ENCODE measurements at places on chromosomes 16 and 17.

GRCh38 chr16:946048-946395, 24.8 kb downstream of the LMF1 start:
- DNase-seq = no peak

GRCh38 chr17:35460354-35460851, 11.8 kb upstream of the SLFN13 start:
- DNase-seq = no peak

DNA sequence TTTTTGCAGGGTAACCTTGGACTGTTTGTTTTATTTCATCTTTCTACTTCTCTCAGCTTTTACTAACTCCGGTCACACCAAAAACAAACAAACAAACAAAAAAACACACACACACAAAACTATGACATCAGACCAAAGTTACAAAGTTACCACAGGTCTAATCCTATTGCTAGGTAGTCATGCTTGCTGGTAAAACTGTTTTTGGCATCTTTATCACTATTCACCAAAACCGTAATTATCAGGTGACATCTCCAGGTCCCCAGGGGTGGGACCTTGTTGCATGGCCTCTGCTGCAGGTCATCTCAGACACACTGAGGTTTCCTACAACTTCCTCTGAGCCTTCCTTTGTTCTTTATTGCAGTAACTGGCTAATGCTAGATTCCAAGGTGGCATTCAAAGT, 162.3 kb downstream of the ABCA8 start:
- no peak for DNase-seq

DNA sequence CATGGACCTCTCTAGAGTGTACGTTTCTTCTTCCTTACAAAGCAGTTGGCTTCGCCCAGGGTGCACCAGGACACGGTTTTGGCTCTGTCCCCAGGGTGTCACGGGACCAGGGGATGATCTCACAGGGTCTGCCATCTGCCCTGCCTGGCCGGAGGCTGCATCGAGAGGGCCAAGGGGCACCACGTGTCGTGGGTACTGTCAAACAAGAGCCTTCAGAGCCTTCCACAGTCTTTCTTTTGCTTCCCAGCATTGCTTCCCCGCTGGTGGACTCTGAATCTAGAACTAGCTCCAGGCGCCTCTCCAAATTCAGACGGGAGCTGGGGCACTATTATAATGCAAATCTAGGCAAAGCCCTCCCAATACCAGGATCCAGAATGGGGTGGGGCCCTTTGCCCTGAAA, 47.9 kb downstream of the MAPT start:
- DNase-seq = no peak

- DNase-seq = no peak
Observed at GRCh38 chr16:68383858-68384257, 64.5 kb downstream of the SMPD3 start.

DNA sequence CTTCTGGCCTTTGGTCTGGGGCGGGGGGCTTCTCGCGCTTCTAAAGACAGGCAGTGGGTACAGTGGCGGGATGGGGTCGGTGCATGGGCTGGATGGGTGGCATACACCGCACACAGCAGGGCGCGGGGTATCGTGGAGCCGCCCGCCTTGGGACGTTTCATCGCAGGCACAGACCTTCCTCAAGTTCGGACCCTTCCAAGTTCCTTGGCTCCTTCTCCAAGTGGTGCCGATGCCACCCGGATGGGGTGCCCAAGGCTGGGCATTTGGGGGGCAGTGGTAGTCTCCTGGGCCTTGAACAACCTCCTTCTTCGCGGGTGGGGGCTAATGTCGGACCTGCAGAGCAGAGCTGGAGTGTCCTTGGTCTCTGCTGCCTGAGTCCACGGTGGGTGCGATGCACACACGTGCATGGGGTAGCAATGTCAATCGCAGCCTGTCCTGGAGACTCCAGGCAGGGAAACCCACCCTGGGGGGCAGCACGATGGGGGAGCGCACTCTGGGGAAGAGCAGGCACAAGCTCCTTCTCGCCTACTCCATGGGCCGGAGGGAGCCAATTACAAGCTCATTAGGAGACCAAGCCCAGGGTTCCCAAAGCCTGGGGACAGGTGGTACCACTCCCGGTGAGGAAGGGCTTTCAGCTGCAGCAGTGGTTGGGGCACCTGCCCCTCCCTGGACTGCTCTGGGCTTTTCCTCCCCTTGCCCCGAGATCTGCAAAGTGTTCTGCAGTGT, 686 bp upstream of the MTSS2 start:
- no peak for DNase-seq

DNA sequence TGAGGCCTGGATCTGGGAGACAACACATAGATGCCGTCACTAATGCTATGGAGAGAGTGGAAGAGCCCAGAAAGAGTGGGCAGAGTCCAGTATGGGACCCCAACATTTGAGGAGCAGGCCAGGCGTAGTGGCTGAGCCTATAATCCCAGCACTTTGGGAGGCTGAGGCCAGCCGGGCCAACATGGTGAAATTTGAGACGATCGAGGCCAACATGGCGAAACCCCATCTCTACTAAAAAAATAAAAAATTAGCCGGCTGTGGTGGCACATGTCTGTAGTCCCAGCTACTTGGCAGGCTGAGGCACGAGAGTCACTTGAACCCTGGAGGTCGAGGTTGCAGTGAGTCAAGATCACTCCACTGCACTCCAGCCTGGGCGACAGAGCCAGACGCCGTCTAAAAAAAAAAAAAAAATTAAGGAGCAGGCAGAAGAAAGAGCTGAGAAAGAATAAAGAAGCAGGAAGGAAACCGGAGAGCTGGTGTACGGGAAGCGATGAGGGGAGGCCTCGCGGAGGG, 6.0 kb upstream of the DNAI2 start:
- DNase-seq = no peak

GRCh38 chr17:59353106-59353854, 21.8 kb downstream of the YPEL2 start:
- no peak for DNase-seq

DNA sequence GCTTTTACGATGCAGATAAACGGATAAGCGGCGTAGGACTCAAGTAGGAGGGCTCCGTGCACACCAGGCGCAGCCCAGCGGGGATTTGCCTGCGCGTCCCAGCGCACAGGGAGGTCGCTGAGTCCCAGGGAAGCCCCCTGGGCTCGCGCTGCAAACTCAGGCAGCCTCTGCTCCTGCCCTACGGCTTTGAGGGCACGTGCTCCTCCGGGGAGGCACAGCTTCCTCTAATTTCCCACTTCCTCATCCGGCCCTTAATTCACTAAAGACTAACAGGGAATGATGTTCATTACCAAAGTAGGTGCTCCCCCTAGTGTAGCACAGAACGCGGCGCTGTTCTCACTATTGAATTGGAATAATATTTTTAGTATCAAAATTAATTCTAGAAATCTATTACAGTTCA, 825.4 kb downstream of the KCNJ18 start:
- DNase-seq = no peak

GRCh38 chr16:4176906-4177417, 60.7 kb upstream of the ADCY9 start:
- DNase-seq = peak; percentile 17

GRCh38 chr17:61465550-61466237, 13.5 kb downstream of the TBX4 start:
- no peak for DNase-seq

DNA sequence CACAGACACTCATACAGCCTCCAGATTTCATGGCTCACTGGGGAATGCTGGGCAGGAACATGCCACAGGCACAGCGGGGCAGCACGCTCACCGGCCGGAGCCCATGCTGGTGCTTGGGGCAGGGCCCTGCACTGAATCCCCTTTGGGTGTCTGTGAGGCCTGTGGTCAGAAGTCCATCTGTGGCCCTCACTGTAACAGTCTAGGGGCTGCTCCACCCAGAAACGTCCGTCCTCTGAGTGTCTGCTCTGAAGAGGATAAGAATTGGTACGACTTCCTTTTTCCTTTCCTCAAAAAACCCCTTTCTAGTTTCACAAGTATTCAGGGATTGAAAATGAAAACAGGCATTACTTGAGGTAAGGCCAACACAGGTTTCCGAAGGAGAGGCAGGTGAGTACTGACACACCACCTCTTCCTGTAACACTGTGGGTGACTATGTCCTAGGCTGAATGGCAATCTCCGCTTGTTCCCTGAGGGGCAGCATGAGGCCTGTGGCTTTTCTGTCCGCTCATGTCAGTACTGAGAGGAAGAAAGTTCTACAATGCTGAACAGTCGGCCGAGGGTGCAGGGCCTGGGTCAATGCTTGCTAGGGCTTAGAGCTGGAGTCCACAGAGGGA, 42.5 kb downstream of the TMEM11 start:
- no peak for DNase-seq

DNA sequence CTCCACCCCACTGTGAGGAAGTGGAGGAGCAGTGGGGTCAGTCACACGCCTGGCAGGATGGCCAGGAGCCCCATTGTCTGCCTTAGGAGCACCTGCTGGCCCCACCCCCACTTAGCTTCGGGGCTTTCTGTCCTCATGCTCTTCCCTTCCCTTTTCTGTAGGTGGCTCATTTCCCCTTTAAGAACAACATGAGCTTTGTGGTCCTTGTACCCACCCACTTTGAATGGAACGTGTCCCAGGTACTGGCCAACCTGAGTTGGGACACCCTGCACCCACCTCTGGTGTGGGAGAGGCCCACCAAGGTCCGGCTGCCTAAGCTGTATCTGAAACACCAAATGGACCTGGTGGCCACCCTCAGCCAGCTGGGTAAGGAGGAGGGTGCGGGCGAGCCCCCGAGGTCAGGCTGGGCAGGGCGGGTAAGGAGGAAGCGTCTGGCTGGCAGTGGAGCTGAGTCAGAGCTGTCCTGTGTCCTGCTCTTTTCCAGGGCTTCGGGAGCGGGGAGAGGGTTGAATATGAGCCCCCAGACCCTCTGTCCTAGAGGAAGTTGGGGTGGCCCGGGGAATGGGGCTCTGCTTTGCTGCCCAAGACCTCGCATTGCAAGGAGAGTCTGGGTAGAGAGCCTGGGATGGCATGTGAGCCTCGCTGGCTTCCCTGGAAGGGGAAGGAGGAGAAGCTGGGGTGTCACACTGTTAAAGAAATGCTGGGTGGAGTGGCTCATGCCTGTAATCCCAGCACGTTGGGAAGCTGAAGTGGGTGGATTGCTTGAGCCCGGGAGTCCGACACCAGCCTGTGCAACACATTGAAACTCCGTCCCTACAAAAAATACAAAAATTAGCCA, 9.2 kb upstream of the SERPINF1 start:
- no peak for DNase-seq

DNA sequence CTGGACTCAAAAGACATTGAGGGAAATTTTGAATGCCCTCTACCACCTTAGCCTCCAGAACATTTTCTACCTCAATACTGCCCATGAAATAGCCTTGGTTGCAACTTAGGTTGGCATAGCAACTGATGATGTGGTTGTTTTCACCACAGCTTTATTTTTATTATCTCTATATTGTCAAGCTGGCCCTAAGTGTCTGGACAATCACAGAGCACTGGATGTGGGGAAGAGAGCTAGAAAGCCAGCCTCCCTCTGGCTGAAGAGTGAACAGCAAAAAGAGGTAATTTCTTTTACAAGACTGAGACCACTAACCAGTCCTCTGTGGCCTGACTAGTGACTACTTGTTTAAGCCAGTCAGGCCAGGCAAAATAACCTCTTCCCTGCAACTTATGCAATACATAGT, 159.6 kb downstream of the HS3ST2 start:
- DNase-seq = no peak

DNA sequence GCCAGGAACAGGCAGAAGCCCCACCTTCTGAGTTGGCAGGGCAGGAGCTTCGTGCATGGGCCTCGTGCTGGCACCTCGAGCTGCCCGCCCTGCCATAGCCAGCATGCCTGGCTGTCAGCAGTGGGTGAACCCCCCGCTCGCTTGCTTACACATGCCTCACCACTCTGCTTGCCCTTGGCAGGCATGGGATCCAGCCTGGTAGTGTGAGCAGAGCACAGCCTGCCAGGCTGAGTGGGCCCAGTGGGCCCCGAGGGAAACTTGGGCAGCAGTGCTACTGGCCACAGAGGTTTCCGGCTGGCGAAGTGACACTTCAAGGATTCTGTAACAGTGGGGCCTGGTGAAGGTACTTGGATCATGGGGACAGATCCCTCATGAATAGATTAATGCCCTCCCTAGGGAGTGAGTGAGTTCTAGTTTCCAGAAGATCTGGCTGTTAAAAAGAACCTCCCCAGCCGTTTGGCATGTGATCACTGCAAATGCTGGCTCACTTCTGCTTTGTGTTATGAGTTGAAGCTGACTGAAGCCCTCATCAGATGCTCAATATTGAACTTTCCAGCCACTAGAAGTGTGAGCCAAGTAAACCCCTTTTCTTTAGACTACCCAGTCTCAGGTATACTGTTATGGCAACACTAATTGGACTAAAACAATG, 114.7 kb downstream of the BCAS3 start:
- DNase-seq = no peak

- DNase-seq = no peak
Observed at GRCh38 chr17:1518410-1518809, 2.0 kb upstream of the INPP5K start.

- no peak for DNase-seq
Observed at GRCh38 chr17:83125515-83126274, 46.3 kb downstream of the METRNL start.

- no peak for DNase-seq
Observed at GRCh38 chr16:27761816-27762215, 211.9 kb downstream of the KATNIP start.

DNA sequence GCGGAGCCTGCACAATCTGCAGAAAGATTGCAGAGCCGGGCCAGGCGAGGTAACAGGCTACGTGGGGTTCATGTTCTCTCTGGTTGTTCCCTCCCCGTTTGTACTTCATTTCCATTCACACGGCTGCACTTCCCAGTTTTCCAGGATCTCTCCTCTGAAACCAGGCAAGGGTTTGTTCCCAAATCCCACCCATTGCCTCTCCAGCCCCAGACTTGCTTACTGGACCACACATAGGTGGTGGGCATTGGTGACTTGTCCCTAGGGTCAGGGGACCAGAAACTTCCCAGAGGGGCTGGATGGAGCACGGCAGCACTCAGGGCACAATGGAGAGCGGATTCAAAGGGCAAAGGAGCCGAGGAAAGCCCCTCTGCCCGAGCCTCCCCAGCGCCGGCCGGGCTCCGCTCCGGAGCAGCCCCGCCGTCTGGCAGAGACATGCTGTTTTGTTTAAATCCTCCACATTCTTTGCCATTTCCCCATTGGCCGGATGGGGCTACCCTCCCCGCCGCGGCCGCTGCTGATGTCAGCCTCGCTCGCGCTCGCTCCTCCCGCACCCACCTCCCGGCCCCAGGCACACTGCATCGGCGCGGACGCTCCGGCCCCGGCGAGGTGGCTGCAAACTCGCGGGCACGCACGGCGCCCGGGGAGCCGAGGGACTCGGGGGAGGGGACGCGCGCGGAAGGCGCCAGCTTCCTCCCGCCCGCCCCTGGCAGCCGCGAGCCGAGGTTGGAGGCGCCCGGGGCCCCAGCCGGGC, at the start of gene PITPNC1:
TSS of gene PITPNC1 (plus strand) at position 545 of the 751 bp plus-strand sequence.
- DNase-seq = no peak

DNA sequence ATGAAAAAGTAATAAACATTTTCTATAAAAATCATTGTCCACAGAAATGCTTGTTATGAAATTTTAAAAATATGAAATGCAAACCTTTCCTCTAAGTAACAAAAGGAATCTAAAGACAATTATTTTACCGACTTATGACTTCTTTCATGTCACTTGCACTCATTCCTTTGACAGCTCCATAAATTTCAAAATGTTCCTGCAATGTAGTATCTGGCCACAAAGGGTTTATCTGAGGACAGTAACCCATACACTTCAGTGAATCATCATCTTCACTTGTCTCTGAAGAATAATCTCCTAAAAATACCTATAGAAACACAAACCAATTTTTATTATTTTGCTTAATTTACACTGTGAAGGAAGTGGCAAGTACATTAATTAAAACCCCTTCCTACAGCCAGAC, 25.6 kb upstream of the ABCA10 start:
- no peak for DNase-seq

GRCh38 chr16:62985722-62986121, 949.5 kb upstream of the CDH8 start:
- DNase-seq = no peak

- no peak for DNase-seq
Observed at GRCh38 chr17:16353317-16354174, at the start of gene CENPV. CENPV (minus strand) TSS chr17:16353469; CDS start chr17:16353436, 33 bp downstream.
